Peyer's patch (tissue), 4 donors: ENCODE measurements at places on chromosomes 12 and 14.
A peak's percentile ranks its signal among the peaks of the same experiment; 100 is the strongest.

DNA sequence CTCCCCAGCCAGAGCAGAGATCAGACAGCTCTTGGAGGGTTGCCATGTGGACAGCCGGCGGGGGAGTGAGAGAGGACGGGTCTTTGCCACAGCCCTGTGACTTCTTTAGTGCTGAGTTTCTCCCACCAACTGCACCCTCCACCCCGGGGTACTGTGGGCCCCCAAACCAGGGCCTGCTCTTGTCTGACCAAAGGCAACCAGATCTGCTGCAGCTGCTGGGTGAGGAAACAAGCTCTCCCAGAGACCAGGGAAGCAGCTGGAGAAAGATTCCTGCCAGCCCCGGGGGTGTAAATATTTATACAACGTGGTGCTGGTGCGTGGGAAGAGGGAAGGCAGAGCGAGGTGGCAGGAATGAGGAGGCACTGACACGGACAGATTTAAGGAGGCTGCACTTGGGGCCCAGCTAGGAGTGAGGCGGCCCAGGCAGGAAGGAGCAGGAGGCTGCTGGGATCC is 14.3 kb upstream of the ZFP36L1 start:
- peak; percentile 61 for DNase-seq

DNA sequence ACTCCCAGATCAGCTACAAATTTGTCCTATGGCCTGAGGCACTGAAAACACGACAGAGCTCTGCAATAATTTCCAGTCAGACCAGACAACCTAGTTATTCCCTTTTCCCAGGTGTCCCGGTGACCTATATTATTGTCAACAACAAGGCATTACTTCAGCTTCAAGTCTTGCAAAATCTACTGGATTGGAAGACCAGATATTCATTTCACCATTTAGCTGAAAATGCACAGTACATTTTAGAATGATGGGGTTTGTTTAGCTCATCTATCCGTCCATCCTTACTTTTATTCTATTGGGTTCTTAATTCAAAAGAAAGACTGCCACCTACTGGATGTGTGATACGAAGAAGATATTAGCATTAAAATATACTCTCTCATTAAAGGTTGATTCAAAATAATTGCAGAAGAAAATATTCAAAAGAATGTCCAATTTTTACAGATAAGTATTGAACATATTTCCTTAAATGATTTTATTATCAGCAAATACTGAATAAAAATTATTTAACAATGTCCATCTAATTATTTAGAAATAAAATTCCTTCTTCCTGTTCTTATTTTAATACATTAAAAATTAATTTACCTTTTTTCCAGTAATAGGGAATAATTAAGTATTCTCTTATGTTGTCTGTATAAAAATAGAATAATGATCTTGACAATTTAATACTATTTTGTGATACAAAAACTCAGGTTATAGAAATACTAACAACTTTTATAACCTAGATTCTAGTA is 244.9 kb upstream of the LRIG3 start:
- no peak for DNase-seq

DNA sequence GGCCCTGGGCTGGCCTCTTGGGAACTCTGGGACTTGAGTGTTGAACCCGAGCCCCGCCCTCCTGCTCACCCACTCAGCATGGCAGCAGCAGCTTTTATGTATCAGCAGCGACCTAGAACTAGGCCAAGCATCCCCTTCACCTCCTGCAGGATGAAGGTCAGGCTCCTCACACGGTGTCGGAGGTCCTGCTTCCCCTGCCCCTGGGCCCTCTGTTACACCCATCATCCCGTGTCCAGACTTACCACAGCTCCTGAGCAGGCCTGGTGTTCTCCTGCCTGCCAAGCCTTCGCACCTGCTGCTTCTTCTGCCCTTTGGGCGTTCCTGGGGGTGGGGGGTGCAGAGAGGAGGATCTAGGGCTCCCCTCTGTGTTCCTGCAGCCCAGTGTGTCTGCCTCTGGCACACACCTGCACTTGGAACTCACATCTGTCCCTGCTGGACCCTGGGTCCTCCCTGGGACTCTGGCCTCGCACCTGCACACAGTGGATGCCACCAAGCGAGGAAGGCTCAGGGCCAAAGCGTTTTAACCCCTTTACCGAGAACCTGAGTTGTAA is 80.3 kb downstream of the PAPOLA start:
- no peak for DNase-seq

- DNase-seq = no peak
Measured at GRCh38 chr14:23533652-23534435, 17.7 kb downstream of the ZFHX2 start.

DNA sequence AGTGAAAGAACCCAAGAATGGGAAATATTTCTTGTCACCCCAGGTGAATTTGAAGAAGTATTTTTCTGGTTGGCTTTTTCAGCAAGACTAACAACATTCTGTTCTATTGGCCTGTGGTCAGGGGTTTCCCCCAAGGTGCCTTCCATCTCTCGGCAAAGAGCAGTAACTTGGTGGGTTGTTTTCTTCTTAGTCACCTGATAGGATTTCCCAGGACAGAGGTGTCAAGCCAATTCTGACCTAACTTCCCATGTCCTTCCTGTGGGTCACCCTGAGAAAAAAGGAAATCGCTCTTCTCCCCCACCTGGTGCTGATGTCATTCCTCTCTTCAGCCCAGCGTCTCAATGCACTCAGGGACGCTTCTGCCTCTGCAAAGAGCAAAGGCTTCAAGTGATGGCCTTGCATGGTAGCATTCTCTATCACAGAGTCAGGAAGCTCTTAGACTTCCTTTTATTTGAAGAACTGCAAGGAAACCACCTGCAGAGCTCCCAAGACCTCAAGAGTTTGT is 16.1 kb upstream of the IFNG start:
- DNase-seq = no peak

DNA sequence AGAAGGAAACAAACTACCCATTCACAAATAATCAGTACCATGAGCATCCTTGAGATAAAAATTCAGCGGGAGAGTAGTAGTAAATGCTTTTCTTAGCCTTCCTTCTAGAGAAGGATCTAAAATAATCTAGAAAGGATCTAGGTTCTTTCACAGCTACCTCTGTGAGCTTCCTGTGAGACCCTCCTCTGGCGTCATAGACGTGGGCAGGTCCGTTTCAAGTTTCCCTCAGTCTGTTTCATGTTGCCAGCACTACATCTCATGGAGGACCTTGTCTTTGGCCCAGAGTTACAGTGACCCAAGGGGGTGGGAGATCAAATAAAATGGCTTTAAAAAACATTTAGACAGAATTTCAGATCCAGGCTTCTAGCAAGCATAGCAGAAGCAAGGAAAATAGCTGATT is 13.6 kb downstream of the DAAM1 start:
- no peak for DNase-seq

DNA sequence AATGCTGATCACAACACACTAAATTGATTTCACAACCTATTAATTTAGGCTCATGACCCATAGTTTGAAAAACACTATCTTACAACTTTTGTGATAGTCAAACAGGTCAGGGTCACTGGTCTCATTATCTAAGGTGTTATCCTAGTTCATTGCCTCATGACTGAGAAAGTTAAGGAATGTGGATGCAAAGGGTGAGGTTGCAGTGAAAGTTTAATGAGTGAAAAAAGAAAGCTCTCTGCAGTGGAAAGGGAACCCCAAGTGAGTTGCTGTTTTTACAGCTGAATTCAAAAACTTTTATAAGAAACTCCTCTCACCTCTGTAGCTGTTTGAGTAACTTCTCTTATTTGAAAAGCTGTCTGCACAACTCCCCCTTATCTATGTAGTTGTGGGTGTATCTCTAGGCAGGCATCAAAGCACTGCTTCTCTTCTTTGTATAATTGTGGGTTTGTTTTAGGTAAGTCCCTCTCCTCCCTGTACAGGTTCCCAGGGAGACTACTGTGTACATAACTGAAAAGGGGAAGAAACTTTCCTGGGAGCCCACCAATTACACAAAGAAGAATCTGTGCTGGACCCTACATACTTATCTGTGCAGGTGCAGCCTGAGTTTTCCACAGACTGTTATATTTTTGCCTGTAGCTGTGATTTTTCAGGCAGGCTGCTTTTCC is 18.9 kb downstream of the DNAL1 start:
- DNase-seq = no peak

GRCh38 chr12:123996581-123996980 is 23.6 kb downstream of the ZNF664 start:
- no peak for DNase-seq

DNA sequence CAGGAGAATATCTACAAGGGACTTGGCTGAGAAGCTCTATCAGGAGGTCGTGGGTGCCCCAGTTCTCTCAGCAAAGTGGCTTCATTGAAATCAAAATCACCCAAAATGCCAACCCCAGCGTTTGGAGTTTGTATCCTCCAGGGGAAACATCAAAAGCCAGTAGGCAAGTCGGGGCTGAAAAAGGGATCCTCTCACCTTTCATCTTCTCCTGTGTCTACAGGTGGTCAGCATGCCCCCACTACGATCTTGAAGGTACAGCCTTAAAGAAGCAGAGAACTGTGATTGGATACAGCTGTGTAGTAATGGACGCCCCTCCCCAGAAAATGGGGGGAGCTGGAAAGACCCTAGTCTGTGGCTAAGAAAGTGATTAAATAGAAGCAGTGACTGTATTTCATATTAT is 22.2 kb downstream of the HRK start:
- no peak for DNase-seq

DNA sequence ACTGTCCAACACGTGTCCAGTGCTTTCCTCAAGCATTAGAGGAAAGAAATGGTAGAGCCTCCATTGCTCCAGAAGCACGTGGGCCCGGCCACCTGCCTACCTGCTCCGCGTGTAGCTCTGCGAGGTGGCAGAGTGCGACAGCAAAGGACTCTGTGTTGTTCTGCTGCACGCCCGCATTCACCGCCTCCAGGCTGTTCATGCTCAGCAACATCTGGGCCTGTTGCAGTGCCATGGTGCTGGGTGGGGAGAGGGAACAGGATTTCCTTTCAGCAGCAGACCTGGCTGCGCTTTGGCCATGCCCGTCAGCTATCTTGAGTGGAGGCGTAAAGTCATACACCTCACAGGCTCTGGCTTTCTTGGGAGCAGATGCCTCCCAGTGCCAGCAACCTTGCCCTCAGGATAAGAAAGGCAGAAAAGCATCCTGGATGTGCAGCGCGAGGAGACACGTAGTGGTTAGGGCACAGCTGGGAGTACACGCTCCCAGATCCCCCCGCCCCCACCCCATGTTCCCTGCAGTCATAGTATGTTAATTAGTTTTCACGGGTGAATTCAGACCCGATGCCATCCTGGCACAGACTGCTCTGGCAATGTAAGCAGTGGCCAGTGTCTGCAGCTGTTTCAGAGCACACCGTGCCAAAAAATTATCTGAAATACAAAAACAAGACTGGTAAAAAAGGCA is 25.1 kb downstream of the ANAPC5 start:
- DNase-seq = no peak

DNA sequence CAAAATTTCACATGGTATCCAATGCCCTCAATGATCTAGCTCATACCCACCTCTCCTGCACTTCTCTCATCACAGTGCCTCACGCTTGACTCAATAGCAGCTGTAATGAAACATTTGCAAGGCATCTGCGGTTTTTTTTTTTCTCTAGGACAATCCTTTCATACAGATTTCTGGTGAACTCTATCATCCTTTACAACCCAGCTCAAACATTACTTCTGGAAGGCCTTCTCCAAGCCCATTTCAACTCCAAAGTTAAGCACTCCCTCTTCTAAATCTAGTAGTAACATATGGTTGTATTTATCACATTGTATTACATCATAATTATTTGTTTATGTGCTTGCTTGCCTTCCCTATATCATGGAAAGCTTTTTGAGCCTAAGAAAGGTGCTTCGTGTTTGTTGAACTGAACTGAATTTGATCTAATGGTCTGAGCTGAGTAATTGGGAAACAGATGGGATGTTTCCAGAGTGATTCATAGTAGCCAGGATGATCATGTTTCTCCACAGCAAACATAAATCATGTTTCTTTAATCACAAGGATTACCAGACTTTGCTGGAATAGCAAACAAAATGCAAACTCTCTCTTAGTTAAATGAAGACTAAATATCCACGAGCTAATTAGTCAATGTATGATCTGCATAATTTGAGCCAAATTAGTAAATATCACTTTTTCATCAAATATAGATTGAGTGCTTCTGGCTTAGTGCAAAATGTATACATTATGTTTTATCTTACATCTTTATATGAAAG is 14.3 kb downstream of the CFL2 start:
- DNase-seq = no peak

DNA sequence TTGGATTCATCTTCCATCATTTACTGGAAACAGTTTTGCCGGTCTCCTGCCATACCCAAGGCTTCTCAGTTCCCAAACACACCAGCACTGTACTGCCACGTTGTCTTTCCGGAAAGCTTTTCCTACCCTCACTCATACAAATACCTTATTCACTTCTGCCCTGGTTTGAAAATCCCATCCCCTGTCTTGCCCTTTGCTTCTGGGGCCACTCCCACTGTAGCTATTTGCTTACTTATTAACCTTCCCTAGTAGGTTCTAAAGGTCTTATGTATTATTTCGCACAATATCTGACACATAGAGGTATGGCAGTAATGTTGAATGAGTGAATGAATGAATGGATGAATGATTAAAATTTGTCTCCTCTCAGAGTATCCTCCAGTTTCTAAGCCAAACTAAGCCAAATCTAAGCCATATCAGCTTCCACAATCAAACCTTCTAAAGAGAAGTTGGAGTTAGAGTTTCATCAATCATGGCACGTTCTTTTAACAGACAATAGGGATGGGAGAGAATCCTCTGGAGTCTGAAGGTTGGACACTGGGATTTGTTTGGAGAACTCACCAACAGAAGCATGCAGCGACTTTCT is 18.6 kb downstream of the TSPAN8 start:
- DNase-seq = peak; percentile 54

DNA sequence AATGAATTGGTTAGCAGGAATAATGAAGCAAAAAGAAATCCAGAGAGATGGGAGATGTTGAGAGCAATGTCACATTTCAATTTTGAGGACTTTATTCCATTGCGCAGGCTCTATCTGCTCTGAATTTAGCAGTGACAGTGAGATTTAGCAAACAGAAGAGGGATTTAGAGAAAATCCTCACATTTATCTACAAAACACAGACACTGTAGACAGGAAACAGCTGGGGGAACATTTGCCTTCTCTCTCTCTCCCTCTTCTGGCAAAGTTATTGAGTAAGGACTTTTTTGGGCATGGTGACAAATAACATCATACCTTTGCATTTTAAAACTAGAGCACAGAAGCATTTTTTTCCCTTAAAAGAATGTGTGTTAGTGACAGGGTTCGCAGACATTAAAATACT is at the start of gene IGF1:
IGF1 (minus strand) TSS at position 158 of the 400 bp plus-strand sequence. CDS start 182 bp downstream, outside the sequence.
- DNase-seq = no peak

- DNase-seq = no peak
Measured at GRCh38 chr14:75800792-75801191, 139.7 kb downstream of the TTLL5 start.

DNA sequence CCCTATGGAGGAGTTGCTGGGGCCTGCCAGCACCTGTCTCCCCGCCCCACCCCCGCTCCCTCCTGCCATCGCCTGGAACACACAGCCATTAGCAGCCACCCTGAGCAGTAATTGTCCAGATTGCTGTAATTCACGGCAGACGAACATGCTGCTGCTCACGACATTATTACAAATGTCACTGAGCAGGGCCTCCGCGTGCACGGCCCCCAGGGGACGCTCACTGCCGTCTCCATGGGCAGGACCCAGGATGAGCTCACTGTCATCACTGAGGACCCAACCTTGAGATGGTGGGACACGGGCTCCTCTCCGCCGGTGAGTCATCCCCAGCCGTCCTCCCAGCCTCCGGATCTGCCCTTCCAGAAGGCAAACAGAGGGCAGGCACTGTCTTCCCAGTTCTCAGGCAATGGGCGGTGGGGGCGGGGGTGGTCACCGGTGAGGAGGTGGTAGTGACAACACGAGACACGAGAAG is 100.4 kb downstream of the RFLNA start:
- DNase-seq = no peak
